ENCODE measurements at places on chromosomes 4 and X.

GRCh38 chr4:123555233-123555806, 158.7 kb downstream of the SPRY1 start:
- peak; percentile 96 for DNase-seq

DNA sequence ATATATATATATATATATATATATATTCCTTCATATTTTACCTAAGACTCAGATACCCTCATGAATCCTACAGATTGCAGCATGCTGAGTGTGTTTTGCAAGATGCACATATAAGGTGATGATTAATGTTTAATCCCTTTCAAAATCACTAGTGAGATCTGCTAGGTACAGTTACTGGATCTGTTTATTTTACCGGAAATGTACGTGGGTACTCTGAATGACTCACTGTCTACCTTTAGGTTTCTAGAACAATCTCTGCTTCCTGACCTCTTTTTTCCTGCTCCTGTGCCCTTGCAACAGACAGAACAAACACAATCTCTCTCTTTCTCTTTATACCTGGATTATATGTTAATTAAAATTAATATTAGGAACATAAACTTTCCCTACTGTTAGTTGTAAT, 379.6 kb downstream of the FAM133A start:
- no peak for DNase-seq

GRCh38 chr4:20883677-20884076, 183.4 kb downstream of the PACRGL start:
- DNase-seq = no peak

- no peak for DNase-seq
These were observed 296.1 kb downstream of the ARAP2 start for GRCh38 chr4:35948171-35948570.

DNA sequence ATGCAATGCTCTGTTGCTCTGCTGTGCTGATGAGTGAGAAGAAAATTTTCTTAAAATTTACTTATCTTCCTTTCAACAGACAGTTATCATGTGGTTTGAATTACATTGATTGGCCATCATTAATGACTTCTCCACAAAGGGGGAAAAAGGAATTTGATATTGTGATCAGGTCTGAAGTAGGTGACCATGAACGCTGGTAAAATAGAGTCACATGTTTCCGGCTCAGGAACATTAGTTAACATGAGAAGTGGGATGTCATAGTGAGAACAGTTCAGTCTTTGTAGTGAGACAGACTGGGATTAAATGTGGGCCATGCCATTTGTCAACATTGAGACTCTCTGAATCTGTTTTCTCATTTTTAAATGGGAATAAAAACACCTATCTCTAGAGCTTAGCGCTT, 50.6 kb downstream of the GBA3 start:
- DNase-seq = no peak

GRCh38 chr4:112379306-112379705, 82.1 kb downstream of the ALPK1 start:
- DNase-seq = no peak

- DNase-seq = no peak
These were observed 49.5 kb upstream of the GABRQ start for GRCh38 chrX:152588206-152588605.

Data from fibroblast of skin of right quadriceps (primary cell).